ENCODE measurements at places on chromosomes 7 and 10. TPM values are rescaled to one million over a fixed set of nuclear protein-coding genes. Genes with fewer than 3 reads are reported as not detected.

DNA sequence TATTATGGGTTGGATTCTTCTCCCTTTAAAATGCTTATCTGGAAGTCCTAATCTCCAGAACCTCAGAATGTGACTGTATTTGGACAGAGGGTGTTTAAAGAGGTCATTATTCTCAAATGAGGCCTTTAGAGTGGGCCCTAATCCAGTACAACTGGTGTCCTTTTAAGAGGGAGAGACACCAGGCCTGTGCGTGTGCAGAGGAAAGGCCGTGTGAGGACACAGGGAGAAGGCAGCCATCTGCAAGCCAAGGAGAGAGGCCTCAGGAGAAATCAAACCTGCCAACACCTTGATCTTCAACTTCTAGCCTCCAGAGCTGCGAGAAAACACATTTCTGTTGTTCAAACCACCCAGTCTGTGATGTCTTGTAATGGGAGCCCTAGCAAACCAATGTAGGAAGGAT is 235.4 kb upstream of the MYO3A start:
- peaks cover 21% of the 10 kb centered on the region for H3K27me3 ChIP-seq
- no peak overlapping the region for H3K4me3 ChIP-seq
- H3K4me1 ChIP-seq, result peaks cover 1% of the 10 kb centered on the region
- no peak overlapping the region for H3K27ac ChIP-seq

DNA sequence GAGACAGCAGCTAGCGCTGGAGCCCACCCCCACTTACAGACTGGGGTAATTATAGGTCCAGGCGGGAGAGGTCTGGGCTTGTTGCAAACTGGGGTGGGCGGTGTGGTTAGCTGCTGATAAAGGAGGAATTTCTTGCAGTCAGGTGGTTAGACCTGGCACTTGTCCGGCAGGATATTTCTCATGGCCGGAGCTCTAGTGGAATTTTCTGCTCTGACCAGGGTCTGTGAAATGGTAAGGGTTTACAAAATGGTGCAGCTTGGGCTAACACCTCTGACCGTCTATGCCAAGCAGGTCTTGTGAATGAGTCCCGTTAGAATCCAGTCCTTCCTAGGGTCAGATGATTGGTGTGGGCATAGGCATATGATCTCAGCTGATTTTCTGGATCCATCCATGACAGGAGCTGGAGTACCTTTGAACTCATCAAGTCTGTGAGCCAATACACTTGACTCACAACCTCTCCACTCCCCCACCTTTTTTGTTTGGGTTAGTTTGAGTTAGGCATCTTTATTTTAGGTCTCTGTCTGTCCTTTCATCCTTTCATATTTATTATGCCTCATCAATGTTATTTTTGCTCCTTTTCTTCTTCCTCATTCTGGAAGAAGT is 213.4 kb downstream of the SUGCT start:
- DNase-seq, result no peak
- no peak overlapping the region for H3K4me3 ChIP-seq
- no peaks in the 10 kb centered on the region for H3K4me1 ChIP-seq
- H3K36me3 ChIP-seq, result peaks cover 2% of the 10 kb centered on the region
- H3K27me3 ChIP-seq, result no peaks in the 10 kb centered on the region

DNA sequence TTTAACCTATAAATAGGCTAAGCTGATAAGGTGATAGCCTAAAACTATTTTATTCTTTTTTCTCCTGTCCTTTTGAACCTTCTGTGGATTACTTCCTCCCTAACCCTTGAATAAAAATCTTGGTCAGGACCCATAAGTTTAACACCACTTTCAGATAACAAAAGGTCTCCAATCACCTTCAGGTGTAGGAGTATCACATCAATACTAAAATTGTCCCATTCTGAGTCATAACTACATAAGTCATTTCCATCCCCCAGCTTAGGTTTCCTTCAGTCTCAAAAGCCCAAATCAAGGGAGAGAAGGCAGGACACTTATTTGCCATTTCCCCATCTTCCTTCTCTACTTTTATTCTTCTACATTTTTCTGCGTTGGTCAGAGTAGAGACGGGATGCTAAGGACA is 56.9 kb upstream of the WNT16 start:
- no peak overlapping the region for H3K27ac ChIP-seq
- no peaks in the 10 kb centered on the region for H3K36me3 ChIP-seq

DNA sequence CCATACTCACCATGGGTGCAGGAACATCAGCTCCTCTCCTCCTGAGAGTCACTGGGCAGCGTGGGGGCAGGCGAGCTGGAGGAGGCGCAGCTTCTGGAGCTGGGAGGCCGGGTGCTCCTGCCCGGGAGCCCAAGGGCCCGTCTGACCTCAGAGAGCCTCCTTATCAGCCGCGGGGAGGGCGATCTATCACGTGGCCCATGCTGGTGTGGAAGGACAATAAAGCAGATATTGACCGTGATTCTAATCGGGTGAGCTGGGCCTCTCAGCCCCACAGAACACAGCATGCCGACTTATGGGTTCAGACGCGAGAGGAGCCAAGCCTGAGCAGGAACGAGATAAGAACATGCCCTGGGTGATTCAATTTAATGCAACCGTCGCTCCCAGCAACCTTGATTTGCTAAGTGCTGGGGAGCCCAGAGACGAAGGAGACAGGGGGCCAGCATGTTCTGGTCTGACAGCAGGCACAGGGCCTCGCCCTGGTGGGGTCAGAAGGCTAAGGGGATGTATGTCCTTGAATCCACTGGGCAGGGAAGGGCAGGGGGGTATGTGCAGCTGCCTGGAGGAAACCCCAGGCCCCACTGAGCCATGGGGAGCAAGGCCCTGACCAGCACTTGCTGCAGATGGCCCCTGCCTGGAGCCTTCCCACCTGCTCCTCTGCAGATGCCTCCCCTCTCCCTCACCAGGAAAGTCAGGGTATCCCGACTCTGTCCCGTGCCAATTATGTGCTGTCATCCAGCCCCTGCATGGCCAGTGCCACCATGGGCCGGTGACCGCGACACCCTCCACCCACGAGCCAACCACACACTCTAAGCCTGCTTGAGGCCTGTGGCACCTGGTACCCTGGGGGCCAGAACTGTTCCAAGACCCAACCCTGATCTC is 95.3 kb upstream of the RET start:
- no peak overlapping the region for H3K4me3 ChIP-seq
- no peaks in the 10 kb centered on the region for H3K4me1 ChIP-seq
- no peaks in the 10 kb centered on the region for H3K36me3 ChIP-seq
- H3K27ac ChIP-seq, result no peak overlapping the region
- no peak for DNase-seq

DNA sequence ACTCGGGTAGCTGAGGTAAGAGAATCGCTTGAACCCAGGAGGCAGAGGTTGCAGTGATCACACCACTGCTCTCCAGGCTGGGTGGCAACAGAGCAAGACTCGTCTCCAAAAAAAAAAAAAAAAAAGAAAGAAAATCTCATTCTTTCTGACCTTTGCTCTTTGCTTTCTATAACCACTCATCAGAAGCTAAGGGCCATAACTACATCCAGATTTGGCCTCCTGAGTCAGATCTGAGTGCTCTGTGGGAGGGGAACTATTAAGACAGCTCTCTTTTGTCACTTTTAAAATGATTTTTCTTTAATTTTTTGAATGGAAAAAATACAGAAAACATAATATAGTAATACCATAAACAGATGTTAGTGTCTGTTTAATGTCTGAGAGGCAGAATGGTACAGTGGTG is 210.1 kb downstream of the KIAA1217 start:
- DNase-seq, result no peak
- peaks cover 10% of the 10 kb centered on the region for H3K27me3 ChIP-seq
- no peak overlapping the region for H3K27ac ChIP-seq
- no peak overlapping the region for H3K4me3 ChIP-seq
- no peaks in the 10 kb centered on the region for H3K4me1 ChIP-seq

- no peaks in the 10 kb centered on the region for H3K27me3 ChIP-seq
- H3K4me3 ChIP-seq, result no peak overlapping the region
- DNase-seq, result no peak
- peaks cover 33% of the 10 kb centered on the region for H3K4me1 ChIP-seq
- H3K27ac ChIP-seq, result no peak overlapping the region
- peaks cover 4% of the 10 kb centered on the region for H3K36me3 ChIP-seq
Observed at GRCh38 chr7:22814261-22815208, 8.1 kb downstream of the TOMM7 start.

- H3K4me3 ChIP-seq, result no peak overlapping the region
- no peak overlapping the region for H3K27ac ChIP-seq
- H3K27me3 ChIP-seq, result no peaks in the 10 kb centered on the region
Observed at GRCh38 chr10:88150339-88150738, 286.9 kb downstream of the PTEN start.

DNA sequence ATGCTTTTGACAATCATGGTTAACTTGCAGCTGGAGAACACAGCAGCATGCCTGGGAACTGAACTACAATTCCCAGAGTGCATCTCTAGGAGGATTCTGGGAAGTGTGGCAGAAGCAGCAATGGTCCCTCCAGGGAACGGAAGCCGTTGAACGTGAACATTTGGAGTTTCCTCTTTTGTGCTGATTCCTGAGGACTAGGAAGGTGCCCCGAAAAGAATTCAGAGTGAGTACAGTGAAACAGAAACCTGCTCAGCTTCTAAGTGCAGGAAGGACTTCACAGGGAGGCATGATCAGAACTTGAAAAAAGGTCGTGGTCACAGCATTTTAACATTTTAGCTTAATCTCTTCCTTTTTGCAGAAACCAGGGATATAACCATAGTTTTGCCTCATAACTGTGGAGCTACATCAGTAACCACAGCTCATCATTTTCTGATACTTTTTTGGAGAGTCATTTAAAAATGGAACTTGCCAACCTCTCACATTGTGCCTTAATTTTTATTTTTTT is at the start of gene NUDT13:
Gene NUDT13 (plus strand): TSS at position 111 of the 505 bp plus-strand sequence. CDS start 3,911 bp downstream, outside the sequence.
- peaks cover 11% of the 10 kb centered on the region for H3K4me1 ChIP-seq
- no peaks in the 10 kb centered on the region for H3K27me3 ChIP-seq
- H3K36me3 ChIP-seq, result no peaks in the 10 kb centered on the region
- peak within 1 kb of the TSS; percentile 89 for H3K27ac ChIP-seq
- DNase-seq, result no peak

GRCh38 chr10:43863859-43864591 is 215.3 kb upstream of the ZNF32 start:
- peaks cover 8% of the 10 kb centered on the region for H3K4me1 ChIP-seq
- H3K27me3 ChIP-seq, result no peaks in the 10 kb centered on the region
- no peak for DNase-seq
- no peak overlapping the region for H3K4me3 ChIP-seq

- no peaks in the 10 kb centered on the region for H3K4me1 ChIP-seq
- no peak overlapping the region for H3K27ac ChIP-seq
- no peaks in the 10 kb centered on the region for H3K36me3 ChIP-seq
- no peak overlapping the region for H3K4me3 ChIP-seq
Observed at GRCh38 chr10:78712147-78712546, 356.6 kb upstream of the ZMIZ1 start.

GRCh38 chr10:9238041-9238440 is 1183.6 kb downstream of the GATA3 start:
- no peaks in the 10 kb centered on the region for H3K36me3 ChIP-seq
- peaks cover 4% of the 10 kb centered on the region for H3K27me3 ChIP-seq
- H3K4me1 ChIP-seq, result no peaks in the 10 kb centered on the region
- no peak for DNase-seq
- no peak overlapping the region for H3K4me3 ChIP-seq

DNA sequence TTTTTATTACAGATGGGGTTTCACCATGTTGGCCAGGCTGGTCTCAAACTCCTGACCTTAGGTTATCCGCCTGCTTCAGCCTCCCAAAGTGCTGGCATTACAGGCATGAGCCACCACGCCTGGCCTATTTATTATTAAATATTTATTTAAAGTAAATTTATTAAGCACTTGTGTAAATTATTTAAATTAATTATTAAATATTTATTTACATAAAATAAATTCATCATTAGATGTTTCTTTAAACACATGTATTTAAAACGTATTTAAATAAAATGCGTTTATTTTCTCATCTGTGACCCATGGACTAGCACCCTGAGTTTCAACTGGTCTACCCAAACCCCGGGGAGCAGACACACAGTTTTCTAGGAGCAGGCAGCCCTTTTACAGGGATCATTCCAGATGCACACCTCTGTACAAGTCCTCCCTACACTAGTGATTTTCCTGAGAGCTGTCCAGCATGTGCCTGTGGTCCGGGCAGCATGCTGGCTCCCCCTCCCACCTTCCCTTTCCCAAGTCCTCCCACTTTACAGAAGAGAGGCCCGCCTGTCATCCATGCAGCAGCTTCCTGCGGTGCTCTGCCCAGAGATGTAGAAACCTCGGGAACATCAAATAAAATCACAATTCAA is 89.2 kb upstream of the ATP6V0A4 start:
- H3K36me3 ChIP-seq, result no peaks in the 10 kb centered on the region
- H3K4me3 ChIP-seq, result no peak overlapping the region
- DNase-seq, result no peak
- H3K27me3 ChIP-seq, result no peaks in the 10 kb centered on the region

DNA sequence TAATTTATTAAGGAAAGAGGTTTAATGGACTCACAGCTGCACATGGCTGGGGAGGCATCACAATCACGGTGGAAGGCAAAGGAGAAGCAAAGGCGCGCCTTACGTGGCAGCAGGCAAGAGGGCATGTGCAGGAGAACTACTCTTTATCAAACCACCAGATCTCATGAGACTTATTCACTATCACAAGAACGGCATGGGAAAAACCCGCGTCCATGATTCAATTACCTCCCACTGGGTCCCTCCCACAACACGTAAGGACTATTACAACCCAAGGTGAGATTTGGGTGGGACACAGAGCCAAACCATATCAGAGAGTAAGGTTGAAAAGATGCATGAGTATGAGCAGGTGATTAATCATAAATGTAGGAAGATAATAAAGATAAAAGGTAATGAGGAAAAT is 3.2 kb upstream of the JCAD start:
- no peak overlapping the region for H3K27ac ChIP-seq
- H3K36me3 ChIP-seq, result peaks cover 3% of the 10 kb centered on the region
- H3K4me1 ChIP-seq, result peaks cover 4% of the 10 kb centered on the region
- DNase-seq, result no peak
- peaks cover 43% of the 10 kb centered on the region for H3K27me3 ChIP-seq

GRCh38 chr7:94778711-94779459 is 123.0 kb upstream of the SGCE start:
- H3K27ac ChIP-seq, result no peak overlapping the region
- no peak overlapping the region for H3K4me3 ChIP-seq
- no peaks in the 10 kb centered on the region for H3K27me3 ChIP-seq

DNA sequence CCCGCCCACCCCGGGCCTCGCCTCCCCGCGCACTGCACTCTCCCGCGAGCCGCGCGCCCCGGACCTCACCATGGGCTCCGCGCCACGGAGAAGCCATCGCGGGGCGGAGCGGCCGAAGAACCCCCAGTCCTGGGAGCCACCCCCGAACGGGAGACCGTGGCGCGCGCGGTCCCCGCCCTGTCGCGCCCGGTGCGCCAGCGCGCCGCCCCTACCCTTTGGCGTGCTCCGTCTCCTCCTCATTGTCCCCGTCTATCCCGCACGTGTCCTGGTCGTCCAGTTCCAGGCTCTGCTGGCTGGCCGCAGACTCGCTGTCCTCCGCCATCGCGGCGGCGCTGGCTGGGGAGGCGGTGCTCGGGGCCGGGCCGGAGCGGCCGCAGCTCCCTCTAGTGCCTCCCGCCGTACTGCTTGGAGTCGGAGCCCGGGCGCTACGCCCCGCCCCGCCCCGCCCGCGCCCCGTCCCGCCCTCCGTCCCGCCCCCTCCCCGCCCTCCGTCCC is at the start of gene NMT2:
Gene NMT2 (minus strand): TSS at position 403 of the 495 bp plus-strand sequence. CDS start 81 bp downstream, at position 322.
- no peaks in the 10 kb centered on the region for H3K36me3 ChIP-seq
- no peak for DNase-seq
- peaks cover 31% of the 10 kb centered on the region for H3K4me1 ChIP-seq
- H3K4me3 ChIP-seq, result peak within 1 kb of the TSS; percentile 92

The GJD4 gene
- total RNA-seq, result not detected

The NRG3 gene
- total RNA-seq, result not detected

The NPC1L1 gene
- 0.13 TPM for total RNA-seq

The GIMAP2 gene
- total RNA-seq, result 238 TPM

The CDC14C gene
- total RNA-seq, result not detected

Data from naive thymus-derived CD8-positive, alpha-beta T cell (primary cell).